Right ventricle myocardium inferior (tissue), 1 donor: ENCODE measurements at places on chromosomes 16 and 17.

GRCh38 chr17:75778861-75779249 is 5.8 kb upstream of the UNK start:
- DNase-seq, result no peak

DNA sequence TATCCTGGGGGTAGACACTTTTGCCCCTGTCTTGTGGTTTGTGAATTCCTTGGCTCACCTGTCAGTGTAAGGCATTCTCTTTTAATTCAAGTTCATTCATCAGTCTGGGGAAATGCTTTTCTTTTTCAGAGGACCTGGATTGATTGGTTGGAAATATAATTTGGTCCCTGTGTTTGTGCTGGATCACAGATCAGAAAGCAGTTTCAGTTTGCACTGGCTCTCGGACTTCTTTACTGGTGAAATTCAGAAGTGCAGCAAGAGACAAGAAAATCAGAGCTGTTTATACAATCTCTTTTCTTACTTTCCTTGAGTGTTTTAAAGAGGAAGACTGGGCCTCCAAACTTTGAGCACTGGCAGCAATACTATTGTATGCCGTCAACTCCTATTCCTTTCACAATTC is 161.8 kb upstream of the KCNJ16 start:
- no peak for DNase-seq

- no peak for DNase-seq
Measured at GRCh38 chr16:17845031-17845430, 374.3 kb upstream of the XYLT1 start.

GRCh38 chr17:42132941-42133340 is 10.3 kb downstream of the HSPB9 start:
- DNase-seq, result no peak

- DNase-seq, result no peak
Measured at GRCh38 chr16:12501707-12502457, 301.8 kb downstream of the CPPED1 start.

- DNase-seq, result peak; percentile 93
Measured at GRCh38 chr16:2983706-2984136, 3.5 kb upstream of the PKMYT1 start.

DNA sequence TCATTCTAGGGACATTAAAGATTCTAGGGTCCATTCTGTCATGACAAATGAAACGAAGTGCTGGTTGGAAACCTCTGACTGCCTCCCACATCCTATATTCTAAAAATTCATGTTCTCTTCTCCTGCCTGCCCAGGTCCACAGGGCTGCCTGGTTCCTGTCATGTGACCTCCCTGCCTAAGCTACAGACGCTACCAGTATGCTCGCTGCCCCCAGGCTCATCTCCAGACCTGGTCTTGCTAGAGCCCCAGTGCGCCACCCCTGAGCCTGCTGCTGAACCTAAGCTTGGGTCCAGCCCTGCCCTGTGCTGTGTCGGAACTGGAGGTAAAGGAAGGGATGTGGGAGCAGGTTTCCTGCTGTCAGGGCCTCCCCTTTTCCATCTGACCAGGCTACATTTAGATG is 231.6 kb upstream of the CDH5 start:
- peak; percentile 67 for DNase-seq

DNA sequence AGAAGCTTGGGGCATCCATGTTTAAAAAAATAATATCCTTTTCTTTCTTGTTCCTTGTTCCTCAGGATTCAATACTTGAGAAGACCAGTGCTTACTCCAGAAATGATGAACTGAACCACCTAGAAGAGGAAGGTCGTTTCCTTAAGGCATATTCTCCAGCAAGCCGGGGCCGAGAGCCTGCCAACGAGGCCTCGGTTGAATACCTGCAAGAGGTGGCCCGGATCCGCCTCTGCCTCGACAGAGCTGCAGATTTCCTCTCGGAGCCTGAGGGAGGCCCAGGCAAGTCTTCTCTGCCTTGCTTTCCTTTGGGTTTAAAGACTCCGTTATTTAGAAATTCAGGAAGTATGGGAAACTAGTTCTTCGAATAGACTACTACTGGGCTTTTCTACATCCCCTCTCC is 42.5 kb upstream of the ENDOV start:
- no peak for DNase-seq

- no peak for DNase-seq
Measured at GRCh38 chr16:89357055-89357816, 133.1 kb downstream of the ANKRD11 start.

GRCh38 chr17:37662353-37662752 is 19.1 kb upstream of the DDX52 start:
- DNase-seq, result no peak

- no peak for DNase-seq
Measured at GRCh38 chr16:88773812-88774291, 11.2 kb downstream of the PIEZO1 start.

DNA sequence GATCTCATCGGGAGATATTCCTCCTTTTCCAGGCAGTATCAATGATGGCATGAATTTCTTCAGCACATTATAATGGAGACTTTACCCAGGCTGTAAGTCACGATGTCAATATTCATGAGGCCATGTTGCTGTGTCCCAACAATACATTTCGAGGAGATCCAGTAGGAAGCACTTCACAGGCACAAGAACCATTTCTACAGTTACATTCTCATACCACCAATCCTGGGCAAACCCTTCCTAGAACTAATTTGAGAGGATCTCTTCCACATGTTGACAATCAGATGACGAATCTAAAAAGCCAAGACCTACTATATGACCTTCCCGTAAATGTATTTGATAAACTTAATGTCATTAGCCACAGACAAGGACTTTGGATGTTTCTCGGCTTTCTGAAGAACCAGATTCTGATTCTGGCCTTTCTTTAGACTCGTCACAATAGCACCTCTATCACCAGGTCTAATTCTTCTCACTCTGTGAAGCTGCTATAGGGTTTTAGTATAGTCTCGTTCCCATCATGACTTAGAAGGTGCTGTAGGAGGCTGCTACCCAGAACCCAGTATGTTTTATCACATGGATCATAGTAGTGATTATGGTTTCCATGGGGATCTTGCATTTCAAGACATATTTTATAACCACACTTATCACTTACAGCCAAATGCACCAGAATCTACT is 40.2 kb downstream of the C16orf87 start:
- no peak for DNase-seq

GRCh38 chr17:76855105-76855504 is 13.1 kb upstream of the MGAT5B start:
- DNase-seq, result no peak

GRCh38 chr17:29433541-29433940 is 43.4 kb downstream of the TAOK1 start:
- no peak for DNase-seq

DNA sequence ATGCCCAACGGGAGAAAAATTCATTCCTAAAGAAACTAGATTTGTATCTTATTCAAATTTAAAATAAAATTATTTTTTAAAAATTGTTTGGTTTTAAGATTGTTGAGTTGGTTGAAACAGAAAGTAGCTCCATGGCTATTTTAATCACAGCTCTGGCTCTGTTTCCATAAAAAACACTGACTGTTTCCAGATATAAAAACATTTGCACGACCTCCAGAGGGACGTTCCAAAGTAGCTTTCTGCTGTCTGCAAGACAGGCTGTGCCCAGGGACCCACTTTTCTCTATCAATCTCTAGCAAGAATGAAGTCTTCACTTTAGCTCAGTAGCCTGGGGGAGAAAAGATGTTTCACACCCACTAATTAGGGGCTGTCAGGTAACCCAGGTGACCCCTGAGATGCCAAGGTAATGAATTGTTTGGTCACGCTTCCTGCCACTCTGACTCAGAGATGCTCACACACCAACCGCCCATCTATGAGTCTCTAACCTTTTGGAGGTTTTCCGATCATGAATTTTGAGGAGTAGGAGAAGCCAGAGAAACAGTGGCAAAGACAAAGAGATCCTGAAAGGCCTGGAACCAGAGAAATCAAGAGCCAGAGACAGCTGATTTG is 220.1 kb upstream of the SOX9 start:
- no peak for DNase-seq

DNA sequence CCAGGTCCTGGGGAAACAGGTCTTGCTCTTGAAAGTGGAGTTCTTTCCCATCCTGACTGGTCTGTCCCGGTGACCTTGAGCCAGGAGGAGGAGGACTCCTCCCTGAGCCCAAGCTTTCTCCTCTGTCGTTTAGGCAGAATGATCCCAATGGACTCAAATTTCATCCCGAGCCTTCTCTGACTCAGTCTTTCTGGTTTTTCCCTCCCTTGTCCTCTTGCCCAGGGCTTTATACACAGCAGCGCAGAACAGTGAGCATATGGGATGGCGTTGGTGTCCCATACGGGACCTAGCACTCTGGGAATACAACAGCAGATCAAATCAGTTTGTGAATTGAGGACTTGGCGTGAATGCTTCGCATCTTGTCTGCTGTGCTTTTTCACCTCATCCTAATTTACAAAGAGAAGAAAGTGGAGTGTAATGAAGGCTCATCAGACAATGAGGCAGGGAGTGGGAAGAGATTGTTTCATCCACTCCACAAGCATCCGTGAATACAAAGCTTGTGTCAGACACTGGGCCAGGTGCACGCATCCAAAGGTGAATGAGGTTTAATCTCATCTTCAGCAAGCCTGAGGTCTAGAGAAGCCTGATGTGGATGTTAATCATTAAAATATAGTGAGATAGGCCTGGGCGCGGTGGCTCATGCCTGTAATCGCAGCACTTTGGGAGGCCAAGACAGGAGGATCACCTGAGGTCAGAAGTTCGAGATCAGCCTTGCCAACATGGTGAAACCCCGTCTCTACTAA is 1.1 kb upstream of the XYLT1 start:
- no peak for DNase-seq

DNA sequence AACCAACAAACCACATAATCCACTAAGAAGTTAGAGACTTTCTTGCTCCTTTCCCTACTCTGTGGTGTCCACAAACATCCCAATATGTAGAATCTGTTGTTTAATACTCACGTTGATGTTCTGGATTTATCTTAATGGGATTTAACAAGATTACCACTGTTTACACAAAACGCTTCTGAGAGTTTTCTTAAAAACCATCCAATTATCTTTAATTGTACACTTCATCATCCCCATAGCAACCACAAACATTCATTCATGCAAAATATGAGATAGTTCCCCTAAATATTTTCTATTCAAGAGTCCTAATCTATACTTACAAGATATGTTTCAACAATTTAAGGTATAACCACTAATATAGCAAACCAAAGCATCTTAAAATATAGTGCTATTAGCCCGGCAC is 76.5 kb upstream of the CLEC18B start:
- DNase-seq, result no peak

GRCh38 chr16:89924297-89924924 is 1.3 kb downstream of the TUBB3 start:
- no peak for DNase-seq

DNA sequence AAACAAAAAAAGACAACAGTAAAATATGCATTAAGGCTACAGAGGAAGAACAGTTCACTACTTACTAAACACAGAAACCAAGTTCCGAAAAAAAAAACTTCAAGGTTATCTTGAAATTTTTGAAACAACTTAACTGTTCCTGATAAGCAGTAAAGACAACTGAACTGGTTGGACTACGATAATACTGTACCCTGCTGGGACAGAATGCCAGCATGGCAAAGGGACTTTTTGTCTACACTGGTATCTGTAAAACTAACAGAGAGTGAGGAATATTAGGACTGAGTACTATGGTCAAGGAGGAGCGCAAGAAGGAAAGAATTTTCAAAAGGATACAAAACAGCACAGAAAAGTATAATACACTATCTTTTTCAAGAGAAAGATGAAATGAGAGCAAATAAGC is 19.8 kb downstream of the SETD6 start:
- no peak for DNase-seq

GRCh38 chr17:1813088-1813487 is 16.6 kb downstream of the SMYD4 start:
- DNase-seq, result no peak

DNA sequence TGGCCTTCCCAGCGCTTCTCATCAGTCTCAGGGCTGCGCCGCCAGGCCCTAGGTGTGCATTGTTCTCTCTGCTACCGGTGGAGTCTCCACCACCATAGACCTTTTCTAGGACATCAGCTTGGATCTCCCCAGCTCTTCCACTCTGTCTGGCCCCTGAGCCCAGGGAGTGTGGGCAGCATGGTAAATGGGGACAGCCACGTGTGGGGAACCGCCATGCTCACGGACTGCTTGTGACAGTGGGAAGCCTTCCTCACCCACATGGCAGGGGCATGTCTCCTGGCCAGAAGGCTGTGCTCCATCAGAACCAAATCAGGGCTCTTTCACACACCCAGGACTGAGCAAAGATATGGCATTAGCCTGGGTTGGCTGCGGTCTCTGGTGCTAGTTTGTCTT is 51.3 kb downstream of the TNFRSF13B start:
- DNase-seq, result no peak

- DNase-seq, result no peak
Measured at GRCh38 chr17:40862985-40863733, 3.9 kb downstream of the KRT12 start.

DNA sequence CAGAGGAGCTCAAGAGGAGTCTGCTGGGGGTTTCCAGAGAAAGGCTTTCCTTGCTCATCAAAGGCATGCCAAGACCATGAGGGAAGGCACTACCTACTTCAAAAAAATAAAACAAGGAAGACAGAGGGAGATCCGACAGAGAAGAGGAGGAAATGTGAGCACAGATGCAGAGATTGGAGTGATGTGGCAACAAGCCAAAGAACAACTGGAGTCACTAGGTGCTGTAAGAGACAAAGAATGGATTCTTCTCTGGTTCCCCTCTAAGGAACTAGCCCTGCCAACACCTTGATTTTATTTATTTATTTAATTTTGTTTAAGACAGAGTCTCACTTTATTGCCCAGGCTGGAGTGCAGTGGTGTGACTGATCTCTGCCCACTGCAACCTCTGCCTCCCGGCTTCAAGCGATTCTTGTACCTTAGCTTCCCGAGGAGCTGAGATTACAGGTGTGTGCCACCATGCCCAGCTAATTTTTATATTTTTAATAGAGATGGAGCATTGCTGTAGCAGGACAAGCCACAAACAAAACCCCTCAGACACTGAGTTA is 13.8 kb upstream of the ACSF2 start:
- no peak for DNase-seq

- DNase-seq, result peak; percentile 49
Measured at GRCh38 chr17:81517339-81518112, 4.9 kb upstream of the ACTG1 start.

DNA sequence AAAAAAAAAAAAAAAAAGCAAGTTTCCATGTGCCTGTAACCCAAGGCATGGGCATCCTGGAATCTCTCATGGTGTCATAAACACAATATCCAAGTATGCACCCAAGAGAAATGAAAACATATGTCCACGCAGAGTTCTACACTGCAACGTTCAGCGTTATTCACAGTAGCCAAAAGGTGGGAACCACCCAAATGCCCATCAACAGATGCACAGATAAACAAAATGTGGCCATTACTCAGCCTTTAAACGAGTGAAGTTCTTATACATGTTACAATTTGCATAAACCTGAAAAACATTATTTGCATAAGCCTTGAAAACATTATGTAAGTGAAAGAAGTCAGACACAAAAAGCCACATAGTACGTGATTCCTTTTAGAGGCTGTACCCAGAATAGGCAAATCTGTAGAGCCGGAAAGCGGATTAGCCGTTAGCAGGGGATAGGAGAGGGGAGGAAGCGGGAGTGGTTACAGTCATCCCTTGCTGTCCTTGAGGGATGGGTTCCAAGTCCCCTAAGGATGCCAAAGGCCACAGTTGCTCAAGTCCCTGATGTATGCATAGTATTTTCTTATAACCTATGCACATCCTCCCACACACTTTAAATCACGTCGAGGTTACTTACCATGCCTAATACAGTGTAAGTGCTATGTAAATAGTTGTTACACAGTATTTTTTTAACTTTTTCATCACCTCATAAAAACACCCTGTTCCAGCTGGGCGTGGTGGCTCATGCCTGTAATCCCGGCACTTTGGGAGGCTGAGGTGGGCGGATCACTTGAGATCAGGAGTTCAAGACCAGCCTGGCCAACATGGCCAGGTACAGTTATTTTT is 47.3 kb upstream of the DNAH17 start:
- no peak for DNase-seq

- no peak for DNase-seq
Measured at GRCh38 chr17:77274096-77274845, 133.5 kb downstream of the SEC14L1 start.
